NCI-H2029 treated with DMSO at 0.1 percent for 48 hours (cell line): ENCODE measurements at places on chromosomes 11 and 22.

DNA sequence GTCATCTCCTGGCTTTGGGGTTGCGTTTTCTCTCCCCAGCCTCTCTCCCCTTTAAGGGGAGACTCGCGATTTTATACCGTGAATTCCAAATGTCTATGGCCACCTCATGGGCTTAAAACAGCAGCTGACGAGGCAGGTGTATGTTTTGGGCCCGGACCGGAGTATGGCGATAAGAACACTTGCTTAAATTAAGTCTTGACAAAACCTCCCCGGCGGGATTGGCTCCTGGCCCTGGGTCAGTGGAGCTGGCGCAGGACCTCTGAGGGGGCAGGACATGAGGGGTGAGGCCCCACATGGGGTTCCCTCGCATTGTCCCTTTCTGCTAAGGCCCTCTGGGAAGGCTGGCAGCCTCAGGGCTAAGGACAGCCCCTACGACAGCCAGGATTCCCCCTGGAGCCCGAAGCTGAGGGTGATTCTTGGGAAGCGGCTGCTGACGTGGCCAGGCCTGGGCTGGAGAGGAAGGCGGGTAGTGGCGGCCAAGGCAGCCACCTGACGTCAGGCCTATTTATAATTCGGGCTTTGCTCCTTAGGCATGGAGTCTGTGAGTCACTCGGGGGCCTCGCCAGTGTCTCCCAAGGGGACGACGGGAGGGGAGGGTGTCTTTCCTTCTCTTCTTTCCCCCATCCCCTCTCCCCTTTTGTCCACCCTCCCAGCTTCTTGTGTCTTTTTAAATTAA, 12.7 kb downstream of the MYO18B start:
- no peak for DNase-seq

GRCh38 chr22:26542831-26543230, 30.6 kb upstream of the TFIP11 start:
- no peak for DNase-seq

DNA sequence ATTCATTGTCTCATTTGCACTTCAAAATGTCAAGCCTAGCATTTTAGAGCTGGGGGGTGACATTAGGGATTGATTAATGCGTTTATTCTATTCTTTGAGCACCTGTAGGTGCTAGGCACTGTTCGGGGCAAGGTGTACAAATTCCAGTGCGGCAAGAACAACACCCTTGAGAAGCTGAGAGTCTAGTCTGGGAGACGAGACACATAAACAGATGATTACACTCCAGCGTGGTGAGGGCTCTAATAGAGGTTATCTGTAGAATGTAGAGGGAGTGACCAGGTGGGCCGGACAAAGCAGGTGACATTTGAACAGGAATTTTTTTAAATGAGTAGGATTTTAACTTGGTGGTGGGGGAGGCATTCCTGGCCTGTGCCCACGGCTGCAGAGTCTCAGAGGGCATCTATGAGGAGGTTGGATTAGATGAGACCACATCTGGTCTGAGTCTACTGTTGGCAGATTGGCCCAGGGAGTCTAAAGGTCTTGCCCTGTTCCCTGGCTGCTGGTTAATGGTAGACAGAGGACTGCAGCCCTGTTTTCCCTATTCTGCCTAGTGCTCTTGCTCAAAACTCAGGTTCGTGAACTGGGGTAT, 970 bp downstream of the CAT start:
- peak; percentile 41 for DNase-seq

DNA sequence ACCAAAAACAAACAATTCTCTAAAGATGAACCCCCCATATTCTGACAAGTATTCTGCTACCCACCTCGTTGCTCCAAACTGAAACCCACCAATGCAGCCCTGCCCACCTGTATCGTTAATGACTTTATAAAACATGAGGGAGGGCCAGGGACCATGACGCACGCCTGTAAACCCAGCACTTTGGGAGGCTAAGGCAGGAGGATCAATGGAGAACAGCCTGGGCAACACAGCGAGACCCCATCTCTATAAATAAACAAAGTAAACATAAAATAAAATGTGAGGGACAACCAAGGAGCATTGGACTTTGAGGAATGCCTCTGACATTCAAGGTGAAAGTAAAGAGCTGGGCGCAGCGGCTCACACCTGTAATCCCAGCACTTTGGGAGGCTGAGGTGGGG, 39.8 kb upstream of the ATXN10 start:
- DNase-seq, result no peak

DNA sequence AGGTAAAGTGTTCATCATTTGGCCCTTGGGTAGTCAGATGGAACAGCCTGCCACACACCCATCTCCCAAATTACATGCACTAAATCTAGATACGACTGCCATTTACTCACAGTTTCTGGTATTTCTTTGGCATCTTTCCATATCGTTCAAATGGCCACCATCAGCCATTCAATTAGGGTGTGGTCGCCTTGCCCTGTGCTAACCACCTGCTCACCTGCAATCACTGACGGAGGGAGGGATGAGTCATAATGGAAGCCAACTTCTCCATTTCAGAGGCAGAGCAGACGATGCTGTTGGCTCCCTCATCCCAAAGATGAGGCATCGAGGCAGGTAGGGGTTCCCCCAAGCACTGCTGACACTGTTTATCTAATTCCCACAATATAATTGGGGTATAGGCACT, 14.6 kb downstream of the MS4A6A start:
- no peak for DNase-seq
